A673 (cell line): ENCODE measurements at places on chromosomes 13 and 19. TPM values are rescaled to one million over a fixed set of nuclear protein-coding genes. Genes with fewer than 3 reads are reported as not detected.
A peak's percentile ranks its signal among the peaks of the same experiment; 100 is the strongest.

Gene MEDAG
- total RNA-seq: not detected in 2 replicates

Gene ADGRL1
- 66.1 and 72.0 TPM in 2 replicates for total RNA-seq

Gene NXNL1
- total RNA-seq: not detected in 2 replicates

Gene LILRB4
- not detected in 2 replicates for total RNA-seq

Gene ADGRE3
- total RNA-seq: not detected in 2 replicates

Gene IQCN
- total RNA-seq: 10.2 and 12.0 TPM in 2 replicates

Gene ATP4A
- total RNA-seq: not detected in 2 replicates

Gene SYT5
- total RNA-seq: 0.28 TPM in 1 of 2 replicates, not detected in the other

Gene BRD4
- total RNA-seq: 174 and 178 TPM in 2 replicates

DNA sequence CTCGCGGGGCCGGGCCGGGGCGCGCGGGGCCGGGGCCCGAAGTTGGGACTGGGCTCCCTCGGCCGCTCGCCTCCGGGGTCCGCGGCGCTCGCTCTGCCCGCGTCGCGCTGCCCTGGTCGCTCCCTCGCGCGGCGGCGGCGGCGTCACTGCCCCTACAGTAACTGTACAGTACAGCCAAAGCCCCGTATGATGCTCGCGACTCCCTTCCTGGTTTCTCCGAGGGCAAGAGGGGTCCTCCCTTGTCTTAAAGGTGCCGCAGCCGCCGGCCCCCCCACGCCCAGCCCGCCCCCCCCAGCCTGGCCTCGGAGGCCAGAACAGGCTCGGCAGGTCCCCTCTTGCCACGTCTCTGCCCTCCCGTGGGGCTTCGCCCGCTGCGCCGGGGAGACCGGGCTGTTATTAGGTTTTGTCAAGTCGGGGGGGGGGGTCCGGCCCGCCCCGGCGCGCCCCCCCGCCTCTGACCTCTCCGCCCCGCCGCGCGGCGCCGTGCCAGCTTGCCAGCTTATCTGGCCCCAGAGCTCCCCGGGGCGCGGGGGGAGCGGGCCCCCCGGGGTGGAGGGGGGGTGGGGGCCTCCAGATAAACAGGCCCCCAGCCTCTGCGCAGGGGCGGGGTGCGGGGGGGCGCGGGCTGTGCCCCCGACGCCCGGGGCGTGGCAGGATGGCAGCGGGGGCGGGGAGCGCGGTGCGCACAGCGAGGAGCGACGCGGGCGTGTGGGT is at the start of gene ZBTB7A:
Gene ZBTB7A (minus strand): TSS at position 218 of the 714 bp plus-strand sequence. CDS start 11,667 bp downstream, outside the sequence.
- H3K4me3 ChIP-seq: peak within 1 kb of the TSS; percentile 90
- peak; percentile 82 for DNase-seq
- peak within 1 kb of the TSS; percentile 95 for H3K27ac ChIP-seq
- peaks cover 11% of the 10 kb centered on the region for H3K4me1 ChIP-seq
- H3K27me3 ChIP-seq: no peaks in the 10 kb centered on the region
- H3K36me3 ChIP-seq: peaks cover 3% of the 10 kb centered on the region

DNA sequence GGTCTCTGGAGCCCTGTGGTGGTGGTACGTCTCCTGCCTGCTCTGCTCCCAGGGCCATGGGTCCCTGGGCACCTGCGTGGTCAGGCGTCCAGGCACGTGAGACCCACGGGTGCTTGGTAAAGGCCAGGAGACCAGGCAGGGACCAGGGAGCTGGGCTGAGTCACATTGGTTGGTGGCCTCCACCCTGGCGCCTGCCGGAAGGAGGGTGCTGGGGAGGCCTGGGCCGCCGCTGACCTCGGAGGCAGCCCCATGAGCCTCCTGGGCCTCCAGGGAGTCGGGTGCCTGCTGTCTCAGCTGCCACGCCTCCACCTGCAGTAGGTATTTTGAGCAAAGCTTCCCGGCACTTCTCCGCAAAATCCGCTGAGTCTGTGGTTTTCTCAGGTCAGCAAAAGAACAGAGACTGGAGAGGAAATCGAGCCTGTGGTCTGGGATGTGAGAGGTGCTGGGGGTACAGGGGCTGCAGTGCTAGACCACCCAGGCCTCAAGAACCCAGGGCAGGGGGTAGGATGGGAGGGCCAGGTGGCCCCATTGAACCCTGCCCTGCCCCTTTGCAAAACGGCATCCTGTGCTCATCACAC is 3.6 kb upstream of the PLK5 start:
- no peak for DNase-seq
- H3K4me3 ChIP-seq: no peak overlapping the region
- no peaks in the 10 kb centered on the region for H3K36me3 ChIP-seq
- peaks cover 23% of the 10 kb centered on the region for H3K27me3 ChIP-seq
- H3K4me1 ChIP-seq: peaks cover 4% of the 10 kb centered on the region

GRCh38 chr13:72062566-72062965 is 195.6 kb upstream of the DACH1 start:
- H3K27me3 ChIP-seq: peaks cover 4% of the 10 kb centered on the region
- no peak overlapping the region for H3K4me3 ChIP-seq
- H3K36me3 ChIP-seq: no peaks in the 10 kb centered on the region

DNA sequence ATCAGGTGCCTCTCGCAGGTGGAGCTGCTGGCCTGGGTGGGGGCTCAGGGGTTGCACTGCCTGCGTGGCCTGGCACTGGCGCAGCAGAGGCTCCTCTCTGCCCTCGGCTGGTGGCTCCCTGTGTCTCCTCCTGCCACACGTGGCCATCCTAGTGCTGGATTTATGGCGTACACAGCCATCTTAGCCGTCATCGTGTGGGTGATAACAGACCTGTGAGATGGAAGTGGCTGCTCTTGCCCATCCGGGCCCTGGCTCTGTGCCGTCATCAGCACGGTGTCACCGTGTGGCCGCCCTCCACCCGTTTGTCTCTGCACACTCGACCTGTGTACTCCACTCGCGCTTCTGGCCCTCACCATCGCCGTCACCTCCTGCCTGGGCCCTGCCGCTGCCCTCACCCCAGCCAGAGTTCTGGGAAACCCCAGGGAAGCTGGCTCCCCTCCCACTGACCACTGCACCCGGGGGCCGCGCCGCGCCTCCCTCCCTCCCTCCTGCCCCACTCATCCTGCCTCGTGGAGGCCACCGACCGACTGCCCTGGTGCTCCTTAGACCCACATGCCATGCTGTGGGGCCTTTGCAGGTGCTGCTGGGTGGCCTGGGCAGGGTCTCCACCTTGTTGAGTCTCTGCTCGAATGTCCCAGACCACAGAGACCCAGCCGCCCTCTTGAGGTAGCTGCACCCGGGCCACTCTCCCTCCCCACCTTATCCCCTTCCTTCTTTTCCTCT is 29.5 kb downstream of the TMEM255B start:
- peaks cover 40% of the 10 kb centered on the region for H3K27me3 ChIP-seq
- no peak overlapping the region for H3K4me3 ChIP-seq
- H3K36me3 ChIP-seq: no peaks in the 10 kb centered on the region
- H3K4me1 ChIP-seq: no peaks in the 10 kb centered on the region
- DNase-seq: no peak
- H3K27ac ChIP-seq: no peak overlapping the region

GRCh38 chr13:28055357-28055756 is 45.0 kb downstream of the FLT3 start:
- no peak overlapping the region for H3K27ac ChIP-seq
- H3K4me3 ChIP-seq: no peak overlapping the region
- H3K4me1 ChIP-seq: no peaks in the 10 kb centered on the region
- H3K36me3 ChIP-seq: no peaks in the 10 kb centered on the region

DNA sequence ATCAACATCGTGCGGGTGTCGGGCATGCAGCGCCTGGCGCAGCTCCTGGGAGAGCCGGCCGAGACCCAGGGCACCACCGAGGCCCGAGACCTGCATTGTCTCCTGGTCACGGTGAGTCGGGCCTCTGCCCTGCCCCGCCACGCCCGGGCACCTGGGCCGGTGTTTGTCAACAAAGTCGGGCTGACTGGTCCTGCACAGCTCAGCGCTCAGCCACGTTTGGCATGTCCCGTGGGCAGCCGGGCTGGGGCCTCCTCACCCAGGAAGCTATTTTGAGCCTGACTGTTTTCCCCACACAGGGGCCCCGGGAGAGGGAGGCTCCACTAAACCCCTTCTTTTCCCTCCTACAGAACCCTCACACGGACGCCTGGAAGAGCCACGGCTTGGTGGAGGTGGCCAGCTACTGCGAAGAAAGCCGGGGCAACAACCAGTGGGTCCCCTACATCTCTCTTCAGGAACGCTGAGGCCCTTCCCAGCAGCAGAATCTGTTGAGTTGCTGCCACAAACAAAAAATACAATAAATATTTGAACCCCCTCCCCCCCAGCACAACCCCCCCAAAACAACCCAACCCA is 1.3 kb downstream of the GADD45B start:
- peak overlapping the region; percentile 23 for H3K27ac ChIP-seq
- DNase-seq: no peak
- H3K36me3 ChIP-seq: no peaks in the 10 kb centered on the region
- peaks cover 33% of the 10 kb centered on the region for H3K4me1 ChIP-seq
- H3K4me3 ChIP-seq: peak overlapping the region; percentile 81

- DNase-seq: no peak
- no peaks in the 10 kb centered on the region for H3K4me1 ChIP-seq
- no peaks in the 10 kb centered on the region for H3K36me3 ChIP-seq
- H3K4me3 ChIP-seq: peak overlapping the region; percentile 94
- peak overlapping the region; percentile 39 for H3K27ac ChIP-seq
These were observed 16.6 kb upstream of the LRP3 start for GRCh38 chr19:33177417-33177979.

DNA sequence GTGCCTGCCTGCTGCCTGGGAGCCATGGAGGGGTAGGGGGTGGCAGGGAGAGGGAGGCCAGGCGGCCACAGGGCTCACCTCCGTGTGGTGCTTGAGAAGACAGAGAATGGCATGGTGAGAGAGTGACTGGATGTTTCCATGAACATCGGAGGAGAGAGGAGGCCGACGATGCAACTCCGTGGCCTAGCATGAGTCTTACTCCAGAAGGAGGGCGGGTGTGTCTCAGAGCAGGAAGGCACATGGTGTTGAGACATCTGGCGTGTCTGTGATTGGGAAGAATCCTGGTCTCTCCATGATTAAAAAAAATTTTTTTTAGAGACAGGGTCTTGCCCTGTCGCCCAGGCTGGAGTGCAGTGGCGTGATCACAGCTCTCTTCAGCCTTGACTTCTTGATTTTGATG is 5.1 kb downstream of the IRGC start:
- no peaks in the 10 kb centered on the region for H3K27me3 ChIP-seq
- no peak for DNase-seq
- H3K27ac ChIP-seq: no peak overlapping the region
- no peaks in the 10 kb centered on the region for H3K4me1 ChIP-seq

GRCh38 chr13:31920727-31921100 is 110.9 kb upstream of the FRY start:
- H3K4me3 ChIP-seq: no peak overlapping the region
- H3K4me1 ChIP-seq: no peaks in the 10 kb centered on the region
- H3K36me3 ChIP-seq: no peaks in the 10 kb centered on the region
- DNase-seq: no peak
- peaks cover under 1% of the 10 kb centered on the region for H3K27me3 ChIP-seq
- H3K27ac ChIP-seq: no peak overlapping the region

- peaks cover 5% of the 10 kb centered on the region for H3K27me3 ChIP-seq
- no peaks in the 10 kb centered on the region for H3K4me1 ChIP-seq
- peak within 1 kb of the TSS; percentile 61 for H3K4me3 ChIP-seq
- DNase-seq: peak; percentile 93
- no peaks in the 10 kb centered on the region for H3K36me3 ChIP-seq
These were observed at the start of gene ZNF563 for GRCh38 chr19:12333162-12334159. Gene ZNF563, minus strand, starts transcription at chr19:12333633. Its CDS starts 151 bp downstream, at chr19:12333482.

DNA sequence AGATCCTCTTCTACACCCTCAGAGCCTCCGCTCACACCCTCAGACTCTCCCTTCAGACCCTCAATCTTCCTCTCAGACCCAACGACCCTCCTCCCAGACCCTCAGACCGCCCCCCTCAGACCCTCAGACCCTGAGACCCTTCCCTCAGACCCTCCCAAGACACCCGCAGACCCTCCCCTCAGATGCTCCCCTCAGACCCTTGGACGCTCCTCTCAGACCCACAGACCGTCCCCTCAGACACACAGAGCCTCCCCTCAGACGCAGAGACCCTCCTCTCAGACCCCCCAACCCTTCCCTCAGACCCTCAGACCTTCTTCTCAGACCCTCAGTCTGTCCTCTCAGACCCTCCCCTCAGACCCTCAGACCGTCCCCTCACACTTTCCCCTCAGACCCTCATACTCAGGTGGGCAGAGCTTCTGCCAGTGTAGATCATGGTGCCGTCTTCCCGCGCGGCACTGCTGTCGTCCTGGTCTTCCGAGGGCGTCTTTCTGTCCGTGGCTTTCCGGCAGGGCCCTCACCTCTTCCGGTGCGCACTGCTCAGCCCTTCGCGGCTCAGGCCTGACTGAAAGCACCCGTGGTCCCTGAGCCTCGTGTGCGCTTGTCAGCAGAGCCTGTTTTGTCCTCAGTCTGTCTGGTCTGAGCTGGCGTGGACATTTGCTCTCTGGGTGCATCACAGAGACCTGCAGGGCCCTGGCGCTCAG is 18.9 kb upstream of the TFDP1 start:
- H3K4me3 ChIP-seq: no peak overlapping the region
- H3K27me3 ChIP-seq: peaks cover 5% of the 10 kb centered on the region
- no peak for DNase-seq
- H3K27ac ChIP-seq: no peak overlapping the region
- H3K36me3 ChIP-seq: no peaks in the 10 kb centered on the region
- H3K4me1 ChIP-seq: no peaks in the 10 kb centered on the region

DNA sequence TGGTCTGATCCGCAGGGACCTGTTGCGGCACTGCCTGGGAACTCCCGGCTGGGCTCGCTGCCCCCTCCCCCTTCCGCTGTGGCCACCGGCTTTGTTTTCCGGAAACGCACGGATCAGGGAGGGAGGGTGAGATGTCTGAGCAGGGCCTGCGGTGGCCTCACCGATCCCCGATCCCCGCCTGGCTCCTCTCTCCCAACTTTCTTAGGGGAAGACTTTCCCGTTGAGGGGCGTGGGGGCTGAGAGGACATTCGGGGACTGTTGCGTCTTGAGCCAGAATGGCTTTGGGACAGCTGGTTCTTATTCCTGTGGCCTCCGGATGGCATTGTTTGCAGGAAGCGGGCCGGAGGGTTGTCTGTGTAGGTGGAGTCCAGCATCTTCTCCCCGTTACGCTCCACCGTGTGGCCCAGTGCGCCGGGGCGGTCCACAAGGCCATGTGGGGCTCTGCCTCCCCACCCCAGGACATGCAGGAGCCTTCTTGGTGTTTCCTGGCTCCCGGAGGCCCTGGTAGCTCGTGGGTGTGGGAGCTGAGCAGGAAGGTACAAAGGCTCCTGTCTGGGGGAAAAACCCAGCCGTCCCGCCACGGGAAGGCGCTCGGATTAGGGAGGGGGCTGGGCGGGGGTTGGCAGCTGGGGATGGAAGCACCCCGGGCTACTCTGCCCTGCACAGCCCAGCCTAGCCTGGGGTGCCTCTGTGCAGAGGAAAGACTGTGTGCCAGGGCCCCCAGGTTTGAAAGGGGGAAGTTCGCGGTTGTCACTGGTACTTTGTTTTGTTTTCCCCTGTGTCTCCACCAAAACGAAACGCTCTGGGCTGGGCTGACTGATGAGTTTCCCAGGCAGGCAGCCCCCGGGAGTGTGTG is 1.3 kb downstream of the CSNK1G2 start:
- no peaks in the 10 kb centered on the region for H3K27me3 ChIP-seq
- peaks cover 5% of the 10 kb centered on the region for H3K36me3 ChIP-seq
- H3K4me1 ChIP-seq: peaks cover 34% of the 10 kb centered on the region
- peak overlapping the region; percentile 84 for H3K27ac ChIP-seq
- H3K4me3 ChIP-seq: peak overlapping the region; percentile 84
- peak; percentile 78 for DNase-seq
